ENCODE measurements at places on chromosomes 6 and 20. TPM values are rescaled to one million over a fixed set of nuclear protein-coding genes. Genes with fewer than 3 reads are reported as not detected.
A peak's percentile ranks its signal among the peaks of the same experiment; 100 is the strongest.

DNA sequence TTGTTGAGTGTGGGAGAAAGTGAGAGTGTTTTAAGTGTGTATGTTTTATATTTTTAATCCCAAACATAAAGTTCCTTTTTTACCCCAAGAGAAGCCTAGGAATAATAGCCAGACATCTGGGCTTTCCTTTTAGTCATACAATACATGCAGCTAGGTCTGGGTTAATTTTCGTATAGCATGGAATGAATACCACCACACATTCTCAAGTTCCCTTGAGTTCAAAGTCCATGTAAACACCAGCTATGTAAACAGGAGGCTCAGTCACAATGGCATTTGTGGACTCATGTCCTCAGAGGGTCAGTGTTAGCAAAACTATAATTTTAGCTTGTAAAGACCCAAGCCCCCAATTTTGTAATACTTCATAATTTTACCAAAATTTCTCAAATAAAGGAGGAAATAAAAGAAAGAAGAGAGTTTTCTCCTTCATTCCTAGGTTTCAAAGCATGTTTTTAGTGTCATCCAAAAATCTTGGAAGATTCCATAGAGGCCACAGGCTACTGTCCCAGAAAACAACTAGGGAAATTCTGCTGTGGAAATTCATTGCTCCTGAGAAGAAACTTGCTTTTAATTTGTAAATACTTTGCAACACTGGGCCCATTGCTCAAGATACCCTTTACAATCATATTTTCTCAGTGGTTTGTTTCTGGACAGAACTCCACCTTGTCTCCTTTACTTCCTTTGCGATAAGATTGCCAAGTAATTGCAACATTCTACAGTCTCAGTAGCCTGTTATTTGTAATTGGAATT, 671.2 kb downstream of the COL12A1 start:
- H3K36me3 ChIP-seq = no peaks in the 10 kb centered on the region
- peak overlapping the region; percentile 49 for H3K27ac ChIP-seq
- no peaks in the 10 kb centered on the region for H3K27me3 ChIP-seq
- H3K4me1 ChIP-seq = no peaks in the 10 kb centered on the region
- DNase-seq = no peak

DNA sequence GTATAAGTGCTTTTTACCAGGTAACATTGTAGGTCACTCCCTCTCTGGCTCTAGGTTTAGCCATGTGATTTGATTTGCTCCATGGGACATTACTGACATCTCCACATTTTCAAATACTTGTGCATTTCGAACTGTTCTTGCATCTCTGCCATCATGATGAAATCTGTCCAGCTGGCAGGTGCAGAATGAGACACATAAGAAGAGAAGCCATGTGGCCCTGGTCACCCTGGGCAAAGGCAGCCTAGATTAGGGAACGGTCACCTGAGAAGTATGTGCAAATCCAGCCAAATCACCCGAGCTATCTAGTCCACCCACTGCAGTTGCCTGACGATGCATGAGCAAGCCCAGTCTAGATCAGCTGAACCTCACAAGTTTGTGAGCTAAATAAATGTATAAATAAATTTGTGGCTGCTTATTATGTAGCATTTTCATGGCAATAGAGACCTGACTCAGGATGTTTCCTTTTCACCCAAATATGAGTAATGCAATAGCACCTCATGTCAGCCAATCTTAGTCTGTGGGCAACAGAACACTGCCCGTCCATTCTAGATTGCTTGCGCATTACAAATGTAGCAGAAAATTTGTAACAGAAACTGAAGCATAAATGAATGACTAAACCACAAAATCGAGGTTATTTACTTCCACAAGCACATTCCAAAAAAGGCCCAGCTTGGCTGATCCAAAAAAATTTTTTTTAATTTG, 115.2 kb downstream of the PAK5 start:
- no peaks in the 10 kb centered on the region for H3K4me1 ChIP-seq
- H3K27ac ChIP-seq = no peak overlapping the region
- H3K36me3 ChIP-seq = no peaks in the 10 kb centered on the region
- no peaks in the 10 kb centered on the region for H3K27me3 ChIP-seq
- H3K4me3 ChIP-seq = no peak overlapping the region

DNA sequence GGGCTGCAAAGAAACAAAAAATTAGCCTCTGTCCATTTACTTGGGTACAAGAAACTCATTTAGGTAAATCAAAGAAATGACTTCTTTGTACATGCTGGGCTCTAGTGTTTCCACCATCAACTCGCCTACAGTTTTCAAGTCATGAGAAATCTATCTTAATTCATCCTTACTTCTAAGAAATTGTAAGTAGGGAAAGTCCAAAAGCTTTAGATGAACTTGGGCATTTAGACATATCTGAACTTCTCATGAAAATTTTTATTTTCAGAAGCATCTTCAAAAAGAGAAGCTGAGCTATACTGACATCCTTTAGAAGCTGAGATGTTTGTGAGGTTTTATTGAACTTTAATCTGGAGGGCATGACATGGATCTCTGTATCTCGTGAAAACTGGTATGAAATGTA, 117.3 kb downstream of the MYB start:
- no peak overlapping the region for H3K4me3 ChIP-seq
- no peak for DNase-seq
- H3K4me1 ChIP-seq = no peaks in the 10 kb centered on the region
- H3K36me3 ChIP-seq = no peaks in the 10 kb centered on the region

- no peaks in the 10 kb centered on the region for H3K4me1 ChIP-seq
- H3K36me3 ChIP-seq = no peaks in the 10 kb centered on the region
- H3K4me3 ChIP-seq = no peak overlapping the region
- H3K27ac ChIP-seq = no peak overlapping the region
These were observed 376.7 kb upstream of the ARID1B start for GRCh38 chr6:156400487-156400886.

DNA sequence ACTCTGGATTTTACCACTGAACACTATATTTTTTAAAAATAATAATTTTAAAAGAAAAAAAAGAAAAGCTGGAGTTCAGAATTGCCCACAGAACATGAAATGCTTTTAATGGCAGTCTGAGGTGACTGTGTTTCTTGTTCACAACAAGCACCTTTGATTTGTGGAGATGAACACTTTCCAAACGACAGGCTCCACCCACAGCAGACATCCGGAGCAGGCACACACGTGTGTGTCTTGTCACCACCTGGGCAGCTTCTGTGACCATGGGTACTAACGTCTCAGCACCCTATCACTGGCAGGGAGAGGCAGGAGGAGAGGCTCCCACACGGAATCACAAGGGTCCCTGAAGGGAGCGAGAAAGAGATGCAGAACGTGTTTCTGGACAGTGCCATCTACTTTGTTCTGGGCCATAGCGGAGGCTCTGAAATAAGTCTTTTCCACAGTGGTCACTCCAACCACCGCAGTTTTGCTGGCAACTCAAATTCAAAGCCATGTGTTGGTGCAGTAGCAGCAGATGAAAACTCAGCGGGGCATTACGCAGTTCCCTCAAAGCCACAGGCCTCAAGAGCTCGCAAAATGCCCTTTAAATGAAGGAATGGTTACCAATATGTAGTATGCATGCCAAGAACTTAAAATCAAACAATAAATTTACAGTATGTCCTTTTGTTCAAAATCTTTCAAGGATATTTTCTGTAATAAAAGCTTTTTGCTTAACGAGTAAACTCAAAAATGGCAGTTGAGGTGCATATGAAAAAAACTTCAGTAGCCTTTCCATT, 242.2 kb downstream of the FOXC1 start:
- H3K36me3 ChIP-seq = no peaks in the 10 kb centered on the region
- no peak overlapping the region for H3K4me3 ChIP-seq
- H3K27ac ChIP-seq = no peak overlapping the region
- no peak for DNase-seq

DNA sequence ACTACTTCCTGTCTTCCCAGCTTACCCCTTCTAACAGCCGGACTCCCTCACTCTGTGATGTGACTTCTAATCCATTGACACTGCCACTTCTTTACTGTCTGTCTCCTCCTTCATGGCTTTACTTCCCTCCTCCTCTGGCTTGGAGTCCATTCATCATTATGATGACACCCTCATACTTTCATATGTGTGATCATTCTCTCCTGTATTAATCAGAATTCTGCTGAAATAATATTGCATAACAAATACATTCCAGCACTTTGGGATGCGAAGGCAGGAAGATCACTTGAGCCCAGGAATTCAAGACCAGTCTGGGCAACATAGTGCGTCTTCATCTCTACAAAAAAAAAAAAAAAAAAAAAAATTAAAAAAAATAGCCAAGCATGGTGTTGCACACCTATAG, 147.9 kb upstream of the BTBD3 start:
- no peaks in the 10 kb centered on the region for H3K36me3 ChIP-seq
- H3K27me3 ChIP-seq = no peaks in the 10 kb centered on the region
- H3K4me1 ChIP-seq = no peaks in the 10 kb centered on the region
- DNase-seq = no peak

DNA sequence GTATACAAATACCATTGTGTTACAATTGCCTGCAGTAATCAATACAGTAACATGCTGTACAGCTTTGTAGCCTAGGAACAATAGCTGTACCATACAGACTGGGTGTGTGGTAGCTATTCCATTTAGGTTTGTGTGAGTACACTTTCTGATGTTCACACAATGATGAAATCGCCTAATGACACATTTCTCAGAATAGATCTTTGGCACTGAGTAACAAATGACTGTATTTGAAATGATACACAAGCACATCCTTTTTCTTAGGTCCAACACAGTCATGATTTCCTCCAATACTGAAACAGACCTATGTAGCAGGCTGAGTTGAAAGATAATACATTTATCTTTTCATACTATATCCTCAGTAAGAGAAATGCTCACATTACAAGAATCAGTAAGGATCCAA, 13.9 kb downstream of the KHDRBS2 start:
- H3K4me1 ChIP-seq = no peaks in the 10 kb centered on the region
- H3K4me3 ChIP-seq = no peak overlapping the region
- no peak overlapping the region for H3K27ac ChIP-seq
- H3K36me3 ChIP-seq = no peaks in the 10 kb centered on the region

- no peak for DNase-seq
- H3K27me3 ChIP-seq = no peaks in the 10 kb centered on the region
- no peak overlapping the region for H3K27ac ChIP-seq
- H3K4me3 ChIP-seq = no peak overlapping the region
- no peaks in the 10 kb centered on the region for H3K36me3 ChIP-seq
- no peaks in the 10 kb centered on the region for H3K4me1 ChIP-seq
These were observed 13.4 kb downstream of the LINC00237 start for GRCh38 chr20:21092806-21093205.

DNA sequence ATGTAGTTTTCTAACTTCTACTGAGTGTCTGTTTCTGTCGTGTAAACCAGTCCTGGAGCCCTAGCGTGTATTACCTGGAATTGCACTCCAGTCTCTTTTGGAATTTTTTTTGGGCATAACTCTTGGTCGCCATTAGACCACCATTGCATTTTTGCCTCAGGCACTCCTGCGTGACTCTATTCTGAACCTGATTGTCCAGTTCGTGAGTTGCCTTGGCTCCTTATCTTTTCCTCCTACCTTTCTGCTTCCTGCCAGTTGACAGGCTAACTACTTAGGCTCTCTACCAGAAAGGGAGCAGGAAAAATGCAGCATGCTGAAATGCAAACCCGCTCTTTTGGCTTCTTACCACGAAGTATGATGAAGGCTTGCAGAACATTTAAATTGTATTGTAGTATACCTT, 490.9 kb upstream of the SOX4 start:
- H3K4me3 ChIP-seq = no peak overlapping the region
- H3K36me3 ChIP-seq = no peaks in the 10 kb centered on the region
- no peaks in the 10 kb centered on the region for H3K27me3 ChIP-seq
- H3K4me1 ChIP-seq = no peaks in the 10 kb centered on the region

DNA sequence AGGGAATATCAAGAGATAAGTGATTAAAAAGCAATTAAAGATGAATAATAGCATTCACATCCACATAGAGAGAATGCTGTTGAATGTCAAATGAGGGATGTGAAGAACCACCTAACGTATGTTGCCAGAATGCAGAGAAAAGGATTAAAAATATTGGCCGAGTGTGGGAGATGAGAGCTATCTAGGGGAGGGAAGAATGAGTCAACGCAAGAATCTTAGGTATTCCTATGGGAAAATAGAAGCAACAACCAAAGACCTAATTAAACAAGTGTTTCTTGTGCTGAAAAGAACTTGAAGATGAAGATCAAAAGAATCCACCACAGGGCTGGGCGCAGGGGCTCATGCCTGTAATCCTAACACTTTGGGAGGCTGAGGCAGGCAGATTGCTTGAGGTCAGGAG, 12.2 kb upstream of the RSPH3 start:
- no peak overlapping the region for H3K27ac ChIP-seq
- H3K4me3 ChIP-seq = no peak overlapping the region
- H3K4me1 ChIP-seq = no peaks in the 10 kb centered on the region
- no peak for DNase-seq
- no peaks in the 10 kb centered on the region for H3K27me3 ChIP-seq

- DNase-seq = no peak
- peaks cover 2% of the 10 kb centered on the region for H3K36me3 ChIP-seq
- no peaks in the 10 kb centered on the region for H3K27me3 ChIP-seq
- no peak overlapping the region for H3K27ac ChIP-seq
- H3K4me3 ChIP-seq = no peak overlapping the region
These were observed 98.9 kb upstream of the ENPP5 start for GRCh38 chr6:46269447-46270229.

DNA sequence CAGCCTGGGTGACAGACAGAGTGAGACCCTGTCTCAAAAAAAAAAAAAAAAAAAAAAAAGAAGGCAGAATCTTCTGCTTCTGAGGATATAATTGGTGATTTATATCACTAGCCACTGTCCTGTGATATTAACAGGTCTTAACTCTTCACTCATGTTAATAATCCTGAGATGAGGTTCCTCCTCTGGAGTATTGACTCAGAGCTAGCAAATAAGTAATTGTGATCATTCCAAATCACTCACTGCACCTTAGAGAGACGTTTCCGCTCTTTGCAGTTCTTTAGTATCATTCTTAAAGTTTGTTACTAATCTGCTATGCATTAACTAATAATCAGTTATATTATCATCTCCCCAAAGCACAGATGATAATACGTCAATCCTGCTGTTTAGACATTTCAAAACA, 41.6 kb upstream of the NOX3 start:
- peaks cover 7% of the 10 kb centered on the region for H3K4me1 ChIP-seq
- DNase-seq = no peak
- H3K27me3 ChIP-seq = no peaks in the 10 kb centered on the region

Gene FILIP1
- 13.6 TPM for total RNA-seq

Gene SGK1
- 200 TPM for total RNA-seq

Gene CGA
- total RNA-seq = not detected

Gene VNN1
- total RNA-seq = not detected

Gene LY6G5B
- 24.1 TPM for total RNA-seq

Gene MOG
- total RNA-seq = not detected
